ENCODE measurements at places on chromosomes 12 and 14.

DNA sequence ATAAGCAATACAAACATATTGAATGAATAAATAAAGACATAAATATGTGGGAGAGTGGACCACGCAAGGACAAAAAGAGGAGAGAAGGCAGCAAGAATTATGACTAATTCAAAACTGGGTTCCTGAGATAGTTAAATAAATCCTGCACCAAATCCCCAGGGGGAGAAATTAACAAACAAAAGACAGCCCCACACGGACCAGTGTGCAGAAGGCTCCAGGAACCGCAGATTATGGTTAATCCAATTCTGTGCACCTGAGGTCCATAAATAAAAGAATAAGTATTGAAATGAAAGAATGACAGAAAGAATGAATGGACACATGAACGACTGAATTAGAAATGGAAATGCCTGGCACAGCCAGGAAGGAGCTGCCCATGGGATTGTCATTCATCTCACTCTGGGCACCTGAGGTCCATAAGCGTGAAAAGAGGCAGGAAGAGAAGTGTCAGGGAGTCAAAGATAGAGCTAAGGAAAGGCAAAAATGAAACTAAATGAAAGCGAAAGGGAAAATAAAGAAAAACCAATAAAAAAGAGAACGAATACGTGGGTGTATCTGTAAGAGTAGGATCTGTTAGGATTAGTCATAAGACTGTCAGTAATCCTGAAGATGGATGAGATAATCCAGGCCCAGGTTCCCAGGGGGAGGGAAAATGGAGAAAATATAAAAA lies 23.3 kb downstream of the MEG3 start:
- DNase-seq: no peak

GRCh38 chr12:25784669-25785068 lies 173.8 kb upstream of the RASSF8 start:
- DNase-seq: no peak

DNA sequence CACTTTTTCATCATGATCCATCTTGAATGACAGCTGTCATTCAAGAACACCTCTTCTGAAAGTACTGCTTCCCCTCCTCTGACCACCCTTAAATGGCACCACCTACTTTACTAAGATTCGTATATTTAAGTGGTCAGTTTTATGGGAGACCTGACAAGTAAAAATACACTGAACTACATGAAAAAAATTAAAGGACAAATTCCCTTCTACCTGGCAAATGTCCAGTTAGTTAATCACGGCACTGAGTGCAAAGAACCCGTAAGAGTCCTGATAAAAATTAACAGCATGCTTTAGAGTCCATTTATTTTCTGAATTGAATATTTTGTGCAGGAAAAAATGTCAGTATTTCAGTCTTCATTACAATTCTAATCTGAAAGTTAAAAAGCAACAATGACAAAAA lies 48.7 kb downstream of the SETD3 start:
- DNase-seq: no peak

DNA sequence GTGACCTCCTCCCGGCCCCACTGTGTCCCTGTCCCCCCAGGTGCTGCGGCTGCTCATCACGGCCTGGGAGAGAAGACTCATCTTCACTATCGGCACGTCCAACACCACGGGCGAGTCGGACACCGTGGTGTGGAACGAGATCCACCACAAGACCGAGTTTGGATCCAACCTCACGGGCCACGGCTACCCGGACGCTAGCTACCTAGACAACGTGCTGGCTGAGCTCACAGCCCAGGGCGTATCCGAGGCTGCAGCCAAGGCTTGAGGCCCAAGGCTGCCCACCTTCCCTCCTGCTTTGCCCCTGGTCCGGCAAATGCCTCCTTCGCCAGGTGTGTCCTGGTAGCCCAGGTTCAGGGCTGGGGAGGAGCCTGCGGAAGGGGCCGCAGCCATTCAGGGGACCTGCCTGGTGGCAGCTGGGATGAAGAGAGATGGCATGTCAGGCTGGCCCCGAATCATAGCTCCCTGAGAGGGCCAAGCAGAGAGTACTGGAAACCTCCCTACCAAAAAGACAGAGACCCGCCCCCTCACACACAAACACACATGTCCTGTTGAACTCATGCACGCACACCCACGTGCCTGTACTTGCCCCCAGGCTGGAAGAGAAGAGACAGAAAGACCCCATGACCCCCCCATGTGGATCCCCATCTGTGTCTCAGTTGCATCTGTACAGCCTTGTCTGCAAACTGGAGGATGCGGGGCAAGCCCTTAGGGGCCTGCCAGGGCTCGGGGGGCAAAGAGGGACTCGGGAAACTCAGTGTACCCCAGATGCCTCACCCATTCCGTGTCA lies 38.7 kb downstream of the RASAL1 start:
- DNase-seq: no peak

DNA sequence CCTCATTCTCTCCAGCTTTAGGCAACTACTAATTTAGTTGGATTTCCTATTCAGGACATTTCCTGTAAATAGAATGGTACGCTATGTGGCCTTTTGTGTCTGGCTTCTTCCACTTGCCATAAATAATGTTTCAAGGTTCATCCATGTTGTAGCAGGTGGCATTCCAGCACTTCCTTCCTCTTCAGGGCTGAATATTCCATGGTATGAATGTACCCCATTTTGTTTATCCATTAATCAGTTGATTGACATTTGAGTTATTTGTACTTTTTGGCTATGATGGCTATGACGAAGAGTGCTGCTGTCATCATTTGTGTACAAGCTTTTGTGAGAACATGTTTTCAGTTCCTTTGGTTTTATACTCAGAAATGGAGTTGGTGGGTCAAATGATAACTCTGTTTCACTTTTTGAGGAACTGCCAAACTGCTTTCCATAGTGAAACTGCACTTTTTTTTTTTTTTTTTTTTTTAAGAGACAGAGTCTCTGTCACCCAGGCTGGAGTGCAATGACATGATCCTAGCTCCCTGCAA lies 6.5 kb upstream of the CDK2AP1 start:
- peak; percentile 51 for DNase-seq

DNA sequence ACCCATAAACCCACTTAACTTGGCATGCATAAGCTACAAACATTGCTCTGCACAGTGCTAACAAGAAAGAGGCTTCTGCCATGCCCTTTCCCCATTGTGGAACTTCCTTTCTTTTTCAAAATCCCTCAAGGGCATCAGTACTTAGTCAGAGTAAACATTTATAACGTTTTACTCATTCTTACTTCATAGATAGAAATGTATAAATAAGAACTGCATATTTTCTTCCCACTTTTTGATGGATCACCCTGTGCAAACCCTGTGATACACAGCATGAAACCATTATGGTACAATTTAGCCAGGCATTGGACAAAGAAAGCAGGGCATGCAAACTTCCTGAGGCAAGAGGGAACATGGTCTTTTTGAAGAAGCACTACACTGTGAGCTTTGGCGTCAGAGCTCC lies 113.8 kb upstream of the FOXG1 start:
- no peak for DNase-seq

DNA sequence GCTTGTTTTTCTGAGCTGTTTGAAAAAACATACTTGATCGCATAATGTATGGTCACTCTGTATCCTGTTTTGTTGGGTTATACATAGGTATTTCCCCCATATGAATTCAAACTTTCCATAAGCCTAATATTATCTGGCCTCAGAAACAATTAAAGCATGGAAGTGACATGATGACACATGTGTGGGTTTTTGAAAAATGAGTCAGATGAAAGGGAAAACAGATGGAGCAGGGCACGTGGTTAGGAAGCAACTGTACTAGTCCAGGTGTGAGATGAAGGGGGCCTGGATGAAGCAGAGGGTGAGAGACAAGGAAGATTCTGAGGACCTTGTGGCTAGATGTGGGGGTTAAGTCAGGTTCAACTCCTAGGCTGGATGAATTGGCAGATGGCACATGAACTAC lies 92.7 kb upstream of the DNM1L start:
- DNase-seq: no peak

- DNase-seq: no peak
These were observed 77.5 kb upstream of the KICS2 start for GRCh38 chr12:64299628-64300027.

DNA sequence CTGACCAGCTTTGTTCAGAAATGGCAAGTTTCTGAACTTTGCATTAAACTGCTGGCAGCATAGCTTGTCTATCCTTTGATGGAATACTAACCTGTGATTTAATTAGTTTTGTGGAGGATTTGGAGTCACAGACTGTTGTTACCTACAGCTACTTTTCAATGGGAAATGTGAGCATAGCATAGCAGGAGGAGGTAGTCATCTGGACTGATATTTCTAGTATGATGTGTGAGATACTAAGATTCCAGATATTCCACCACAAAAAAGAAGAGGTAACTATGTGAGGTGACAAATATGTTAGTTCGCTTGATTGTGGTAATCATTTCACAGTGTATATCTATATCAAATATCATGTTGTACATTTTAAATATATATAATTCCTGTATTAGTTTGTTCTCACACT lies 833.0 kb downstream of the SLC6A15 start:
- no peak for DNase-seq

- no peak for DNase-seq
These were observed 641 bp upstream of the ASCL1 start for GRCh38 chr12:102956738-102957327.

DNA sequence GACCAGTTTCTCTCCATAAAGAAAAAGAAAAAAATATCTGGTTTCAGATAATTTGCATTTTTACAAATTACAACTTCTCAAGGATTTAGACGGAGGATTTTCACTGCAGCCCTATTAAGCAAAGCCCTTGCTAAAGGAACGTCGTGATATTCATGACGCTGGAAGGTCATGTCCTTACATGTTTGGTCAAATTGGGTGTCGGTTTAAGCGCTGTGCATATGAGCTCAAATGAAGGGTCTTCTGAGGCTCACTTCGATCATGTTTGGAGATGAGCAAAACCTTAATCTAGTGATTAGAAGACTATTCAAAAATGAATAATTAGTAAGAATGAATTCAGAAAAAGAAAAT lies 67.3 kb upstream of the USP15 start:
- DNase-seq: no peak

DNA sequence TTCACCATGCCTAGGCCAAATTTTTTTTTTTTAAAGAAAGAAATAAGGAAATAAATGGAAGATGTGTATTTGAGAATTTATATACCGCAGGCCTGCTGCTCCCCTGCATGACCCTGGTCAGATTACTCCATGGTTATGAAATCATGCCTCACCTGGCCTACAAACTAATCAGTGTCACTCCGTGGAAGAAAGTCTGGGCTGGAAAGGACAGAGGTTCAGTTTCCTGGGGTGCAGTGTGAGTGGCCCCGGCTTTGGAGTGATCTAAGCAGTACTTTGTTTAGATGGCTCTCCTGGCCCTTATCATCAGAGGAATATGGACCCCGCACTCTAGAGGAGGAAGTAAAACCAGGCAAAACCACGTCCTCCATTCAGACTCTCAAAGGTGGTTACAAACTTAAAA lies 9.6 kb downstream of the APOBEC1 start:
- DNase-seq: no peak

- no peak for DNase-seq
These were observed 27.8 kb downstream of the CHGA start for GRCh38 chr14:92950773-92951172.

DNA sequence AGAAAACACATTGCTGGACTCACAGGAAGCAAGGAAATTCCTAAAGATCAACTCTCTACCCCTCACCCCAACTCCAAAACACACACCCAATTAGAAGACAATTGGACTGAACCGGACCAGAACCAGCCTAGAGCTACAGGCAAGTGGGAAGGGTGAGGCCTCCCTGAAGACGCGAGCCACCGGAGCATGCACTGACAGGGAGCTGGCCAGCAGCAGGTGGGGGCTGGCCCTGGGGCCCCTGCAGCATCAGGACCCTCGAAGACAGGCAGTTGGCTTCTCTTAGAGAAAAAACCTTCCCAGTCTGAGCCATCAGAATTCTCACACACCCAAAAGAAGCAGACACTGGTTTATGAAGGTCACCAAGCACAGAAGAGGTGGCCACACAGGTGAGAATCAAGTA lies 209.5 kb upstream of the DIO3 start:
- no peak for DNase-seq
